ENCODE measurements at places on chromosomes 4 and X.

DNA sequence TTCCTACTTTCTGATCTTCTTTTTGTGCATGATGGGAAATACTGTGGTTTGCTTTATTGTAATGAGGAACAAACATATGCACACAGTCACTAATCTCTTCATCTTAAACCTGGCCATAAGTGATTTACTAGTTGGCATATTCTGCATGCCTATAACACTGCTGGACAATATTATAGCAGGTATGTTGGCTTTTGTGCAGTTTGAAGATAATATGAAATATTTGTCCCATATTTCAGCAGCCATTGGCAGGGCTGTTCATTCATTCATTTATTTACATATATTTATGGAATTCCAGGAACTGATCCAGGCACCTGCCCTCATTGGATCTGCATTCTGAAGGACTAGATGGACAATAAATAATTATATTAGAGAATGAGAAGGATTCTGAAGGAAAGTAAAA, 96.9 kb downstream of the NPFFR2 start:
- DNase-seq, result no peak

DNA sequence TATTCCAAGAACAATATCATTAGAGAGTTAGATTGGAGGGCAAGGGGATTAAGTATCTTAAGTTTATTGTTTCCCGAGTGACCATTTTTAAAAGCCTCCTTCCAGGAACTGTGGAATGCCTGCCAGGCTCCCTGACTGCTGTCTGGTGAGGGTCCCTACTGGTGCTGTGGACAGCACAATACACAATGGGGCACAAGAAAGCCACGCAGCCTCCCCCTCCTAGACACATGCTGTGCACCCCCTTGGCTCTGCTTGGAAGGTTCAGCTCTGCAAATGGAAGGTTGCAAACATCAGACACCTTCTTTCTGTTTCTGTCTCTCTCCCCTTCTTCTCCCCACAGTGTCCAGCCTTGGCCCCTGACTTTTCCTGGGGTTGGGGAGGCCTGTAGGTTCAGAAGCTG, 153.2 kb downstream of the SHROOM3 start:
- no peak for DNase-seq

DNA sequence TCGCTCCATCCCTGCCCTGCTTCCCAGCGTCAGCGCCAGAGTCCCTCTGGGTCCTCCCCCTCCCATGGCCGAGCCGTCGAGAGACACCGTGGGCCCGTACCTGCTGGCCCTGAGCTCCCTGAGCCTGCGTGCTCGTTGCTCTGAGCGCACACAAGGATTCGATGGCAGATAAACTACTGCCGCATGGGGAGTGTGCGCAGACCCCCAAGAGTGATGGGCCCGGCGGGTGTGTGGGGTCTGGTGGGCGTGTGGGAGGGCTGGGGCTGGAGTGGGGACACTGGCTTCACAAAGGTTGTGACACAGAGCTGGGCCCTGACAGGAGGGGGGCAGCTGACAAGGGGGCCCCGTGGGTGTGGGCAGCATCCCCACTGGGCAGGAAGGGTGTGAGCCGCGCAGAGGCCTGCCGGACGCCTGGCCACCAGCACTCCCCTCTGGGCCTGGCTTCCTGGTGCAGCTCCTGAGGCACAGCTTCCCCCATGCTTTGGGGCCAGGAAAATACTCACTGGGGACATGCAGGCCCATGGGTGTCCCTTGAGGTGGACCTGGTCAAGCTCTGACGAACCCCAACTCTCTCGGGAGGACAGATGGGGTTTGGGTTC, 4.8 kb upstream of the RGS12 start:
- no peak for DNase-seq

DNA sequence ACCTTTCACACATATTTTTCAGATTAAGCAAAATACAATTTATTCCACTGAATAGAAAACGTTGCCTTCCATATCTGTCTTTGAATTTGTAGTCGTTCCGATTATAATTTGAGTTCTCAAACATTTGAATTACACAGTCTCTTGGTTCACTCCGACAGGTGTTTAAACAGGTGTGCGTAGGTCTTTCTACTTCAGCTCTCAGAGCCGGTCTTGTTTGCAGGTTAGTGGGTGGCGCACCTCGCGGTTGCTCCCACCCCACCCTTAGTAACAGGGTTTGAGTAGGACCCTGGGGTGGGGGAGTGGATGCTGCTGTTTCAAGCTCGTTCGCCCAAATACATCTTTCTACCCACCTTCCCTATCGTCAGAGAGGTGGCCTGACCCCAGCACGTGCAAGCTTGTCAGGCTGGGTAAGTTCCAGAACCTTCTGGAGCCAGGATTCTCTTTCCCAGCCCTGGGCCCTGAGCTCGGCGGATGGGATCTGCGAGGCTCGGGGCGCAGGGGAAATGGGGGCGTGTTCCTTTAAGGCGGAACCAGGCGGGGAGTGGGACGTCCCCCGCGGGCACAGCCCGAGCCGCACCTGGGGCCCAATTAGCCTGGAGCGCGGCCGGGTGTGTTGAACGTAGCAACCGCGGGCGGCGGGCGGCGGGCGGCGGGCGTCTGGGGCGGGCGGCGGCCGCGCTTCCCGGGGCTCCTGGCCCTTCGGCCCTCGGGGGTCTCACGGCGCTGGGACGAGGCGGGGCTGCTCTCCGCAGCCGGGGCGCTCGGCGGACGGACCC, at the start of gene FAM149A:
FAM149A (plus strand) TSS at position 591 of the 776 bp plus-strand sequence.
- DNase-seq, result peak; percentile 47

DNA sequence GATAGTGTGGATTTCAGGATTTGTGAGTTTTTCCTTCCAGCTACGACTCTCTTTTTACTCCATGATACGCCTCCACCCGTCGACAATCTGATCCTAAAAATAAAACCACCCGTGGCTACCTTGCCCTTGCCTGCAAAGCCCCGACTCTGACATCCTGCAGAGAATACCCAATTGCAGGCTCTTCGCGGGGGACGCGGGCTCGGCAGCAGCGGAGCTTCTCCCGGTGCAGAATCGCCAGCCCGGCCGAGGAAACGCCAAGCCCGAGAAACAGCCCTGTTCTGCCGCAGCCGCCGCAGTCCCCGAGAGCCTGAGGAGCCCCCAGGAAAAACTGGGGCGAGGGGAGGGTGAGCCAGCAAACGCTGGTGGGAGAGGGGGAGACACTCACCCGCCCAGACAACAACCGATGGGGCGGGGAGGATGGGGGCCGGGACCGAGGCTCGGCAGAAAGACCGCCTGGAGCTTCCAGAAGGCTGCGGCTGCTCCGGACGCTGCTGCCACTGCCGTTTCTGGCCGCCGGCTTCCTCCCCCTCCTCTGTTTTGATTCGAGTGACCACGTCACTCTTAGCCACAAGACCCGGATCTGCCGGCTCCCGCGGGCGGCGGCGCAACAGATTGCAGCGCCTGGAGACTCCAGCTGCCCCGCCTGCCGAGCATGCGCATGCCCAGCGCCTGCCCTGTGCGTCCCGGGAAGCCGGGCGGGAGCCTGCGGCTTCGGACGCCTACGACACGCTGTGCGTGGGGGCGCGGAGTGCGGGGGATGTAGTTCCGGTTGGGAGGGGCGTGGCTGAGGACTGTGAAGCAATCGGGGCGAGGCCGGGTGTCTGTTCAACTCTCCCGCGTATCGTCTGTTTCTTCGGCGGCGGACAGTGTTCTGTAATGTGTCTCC, at the start of gene SMIM14:
SMIM14 (minus strand) TSS at position 512 of the 886 bp plus-strand sequence. CDS start 33,720 bp downstream, outside the sequence.
- peak; percentile 96 for DNase-seq

DNA sequence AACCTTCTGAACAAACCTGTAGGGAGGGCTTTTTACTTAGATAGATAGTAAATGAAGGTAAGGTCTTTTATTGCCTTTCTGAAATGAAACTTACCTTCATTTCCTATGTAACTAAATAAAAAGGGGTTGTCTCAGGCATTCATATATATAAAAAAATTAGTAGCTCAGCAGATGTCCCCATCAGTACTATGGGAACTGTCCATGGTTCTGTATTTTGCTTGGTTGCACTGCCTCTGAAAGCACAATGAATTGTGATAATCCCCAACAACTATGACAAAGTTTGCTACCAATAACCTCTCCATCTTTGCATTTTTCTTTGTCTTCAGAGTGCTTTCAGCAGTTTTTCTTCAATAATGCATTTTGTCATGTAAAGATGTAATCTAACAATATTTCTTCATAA, 222.4 kb downstream of the SLIT2 start:
- peak; percentile 25 for DNase-seq
